ENCODE measurements at places on chromosomes 2 and 18.

DNA sequence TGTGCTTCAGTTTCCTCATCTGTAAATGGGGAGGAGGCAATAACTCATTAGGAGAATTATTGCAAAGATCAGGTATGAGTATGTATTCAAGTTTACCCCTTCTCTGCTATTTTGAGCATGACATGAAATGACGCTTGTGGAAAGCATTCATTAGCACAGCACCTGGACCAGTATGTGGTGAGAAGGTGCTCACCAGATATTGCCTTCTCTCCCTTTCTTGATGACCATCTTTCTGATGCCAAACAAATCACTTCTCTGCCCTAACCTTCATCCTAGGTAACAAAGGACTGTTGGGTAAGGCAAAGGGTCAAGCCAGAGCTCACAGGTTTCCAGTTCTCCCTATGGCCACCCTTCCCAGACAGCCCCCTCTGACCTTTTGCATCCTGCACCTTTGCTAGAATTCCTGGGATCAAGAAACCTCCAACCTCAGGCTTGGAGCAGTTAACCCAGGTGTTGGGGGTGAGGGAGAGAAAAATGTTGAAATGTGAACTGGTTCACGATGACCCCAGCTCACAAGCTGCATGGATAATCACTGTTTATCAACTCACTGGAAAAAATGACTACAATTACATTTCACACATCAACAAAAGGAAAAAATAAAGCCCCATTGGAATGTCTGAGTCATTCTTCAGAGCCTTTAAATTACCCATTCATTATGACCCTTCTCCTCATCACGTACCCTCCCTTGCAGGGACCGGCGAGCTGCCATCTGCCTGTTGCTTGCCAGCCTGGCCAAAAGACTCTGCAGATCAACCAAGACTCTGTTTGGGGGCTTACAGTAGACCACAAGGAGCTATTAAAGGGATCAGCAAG is 41.6 kb downstream of the LBH start:
- no peak for DNase-seq

GRCh38 chr2:9439536-9439935 is 16.1 kb downstream of the CPSF3 start:
- no peak for DNase-seq

DNA sequence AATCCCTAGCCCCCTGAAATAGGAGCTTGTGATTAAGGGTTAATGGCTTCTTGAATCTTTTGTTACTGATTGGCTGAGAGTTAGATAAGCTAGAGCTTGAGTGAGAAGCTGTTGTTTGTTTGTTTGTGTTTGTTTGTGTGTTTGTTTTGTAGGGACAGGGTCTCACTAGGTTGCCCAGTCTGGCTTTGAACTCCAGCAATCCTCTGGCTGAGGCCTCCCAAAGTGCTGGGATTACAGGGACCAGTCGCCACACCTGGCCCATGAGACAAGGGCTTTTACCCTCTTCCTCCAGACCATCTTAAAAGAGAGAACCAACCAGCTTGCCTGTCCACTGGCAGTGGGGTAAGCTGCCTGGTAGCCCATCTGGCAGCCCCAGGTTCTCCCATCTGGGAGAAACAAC is 58.1 kb downstream of the SH2D6 start:
- DNase-seq, result no peak

DNA sequence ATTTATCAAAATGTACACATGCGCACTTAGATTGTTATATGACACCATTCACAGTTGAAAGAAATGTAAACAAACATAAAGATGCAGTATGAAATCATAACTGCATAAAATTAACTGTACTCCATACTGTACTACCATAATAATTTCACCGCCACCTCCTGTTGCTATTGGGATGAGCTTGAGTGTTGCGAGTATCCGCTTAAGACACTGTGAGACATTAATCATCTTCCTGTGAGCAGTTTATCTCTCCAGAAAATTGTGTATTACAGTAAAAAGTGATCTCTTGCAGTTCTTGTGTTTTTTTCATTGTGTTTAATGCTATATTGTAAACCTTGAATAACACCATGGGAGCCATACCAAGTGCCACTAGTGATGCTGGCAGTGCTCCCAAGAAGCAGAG is 46.1 kb downstream of the OLA1 start:
- DNase-seq, result no peak

DNA sequence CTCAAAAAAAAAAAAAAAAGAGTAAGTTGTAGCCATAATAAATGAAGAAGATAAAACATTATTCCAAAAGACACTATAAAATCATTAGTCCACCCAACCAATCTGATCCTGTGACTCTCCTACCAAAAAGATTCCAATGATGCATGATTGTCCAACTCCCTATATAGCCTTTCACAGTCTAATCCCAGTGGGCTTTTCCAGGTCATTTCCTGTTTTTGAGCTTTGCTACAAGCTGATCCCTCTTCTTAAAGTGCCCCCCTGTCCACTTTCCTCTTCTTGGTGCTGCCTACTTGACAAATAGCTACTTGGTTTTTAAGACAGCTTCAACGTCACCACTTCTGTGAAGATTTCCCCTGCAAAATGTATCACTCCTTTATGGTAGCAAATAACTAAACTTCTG is 88.4 kb downstream of the SEMA4F start:
- DNase-seq, result no peak

DNA sequence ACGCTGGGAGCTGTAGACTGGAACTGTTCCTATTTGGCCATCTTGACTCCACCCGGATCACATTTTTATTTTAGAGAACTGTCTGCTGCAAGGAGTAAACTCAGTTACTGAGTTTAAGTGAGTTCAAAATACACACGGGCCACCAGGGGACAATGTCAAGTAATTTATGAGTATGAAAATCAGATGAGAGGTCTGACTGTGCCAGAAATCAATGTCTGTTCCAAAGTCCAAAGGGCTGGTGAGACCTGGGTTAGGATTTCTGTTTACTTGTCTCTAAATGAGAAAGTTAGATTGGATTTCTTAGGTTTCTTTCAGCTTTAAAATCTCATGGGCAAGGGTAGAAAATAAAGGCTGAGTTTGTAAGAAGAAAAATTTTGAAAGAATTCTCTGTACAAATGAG is 465.8 kb upstream of the MEIS1 start:
- no peak for DNase-seq

DNA sequence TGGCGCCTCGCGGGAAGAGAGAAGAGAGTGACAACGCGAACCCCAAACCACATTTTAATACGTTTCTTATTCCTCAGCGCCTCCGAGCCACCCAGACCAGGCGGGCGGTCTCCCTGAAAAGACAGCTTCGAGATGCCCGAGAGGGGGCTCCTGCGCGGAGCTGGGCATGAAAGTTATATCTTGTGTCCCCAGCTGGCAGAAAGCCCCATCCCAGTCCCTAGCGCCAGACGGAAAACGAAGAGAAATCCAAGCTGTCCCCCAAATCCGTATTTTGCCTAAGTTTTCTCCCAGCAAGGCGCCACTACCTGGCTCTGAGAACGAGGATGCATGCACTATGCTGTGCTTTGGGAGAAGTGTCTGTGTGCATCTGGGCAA is 797 bp downstream of the NXPH2 start:
- no peak for DNase-seq

DNA sequence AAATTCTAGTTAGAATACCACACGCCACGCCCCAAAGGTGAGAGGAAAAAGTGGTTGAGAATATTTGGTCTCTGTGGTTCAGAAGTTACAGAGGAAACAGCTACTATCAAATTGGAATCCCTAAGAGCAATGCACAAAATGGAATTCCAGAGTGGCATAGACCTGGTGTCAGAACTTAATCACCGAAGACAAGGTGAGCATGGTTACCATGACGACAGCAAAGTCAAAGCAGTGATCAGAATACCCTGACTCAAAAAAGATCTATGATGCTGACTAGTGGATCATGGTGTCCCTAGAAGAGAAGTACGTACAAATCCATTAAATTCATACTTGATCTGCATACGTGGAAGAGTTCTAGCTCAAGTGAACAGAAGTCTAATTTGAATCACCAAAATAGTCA is 14.5 kb downstream of the LRRTM4 start:
- no peak for DNase-seq

DNA sequence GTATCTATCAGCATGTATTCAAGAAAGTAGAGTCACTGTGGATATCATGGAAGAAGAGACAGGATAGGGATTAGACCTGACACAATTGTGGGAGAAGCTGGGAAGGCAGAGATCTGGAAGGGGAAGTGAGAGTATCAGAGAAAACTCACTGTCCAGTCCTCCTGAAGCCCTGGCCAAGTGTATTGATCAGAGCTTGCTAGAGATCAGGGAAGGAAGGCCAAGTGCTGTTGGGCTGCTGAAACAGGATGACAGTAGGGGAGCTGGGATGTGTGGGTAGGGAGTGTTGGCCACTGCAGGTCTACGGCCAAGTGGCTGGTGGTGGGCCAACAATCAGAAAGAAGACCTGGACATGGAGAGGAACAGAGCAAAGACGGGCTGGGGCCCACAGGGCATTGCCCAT is 26.3 kb upstream of the TTR start:
- no peak for DNase-seq

DNA sequence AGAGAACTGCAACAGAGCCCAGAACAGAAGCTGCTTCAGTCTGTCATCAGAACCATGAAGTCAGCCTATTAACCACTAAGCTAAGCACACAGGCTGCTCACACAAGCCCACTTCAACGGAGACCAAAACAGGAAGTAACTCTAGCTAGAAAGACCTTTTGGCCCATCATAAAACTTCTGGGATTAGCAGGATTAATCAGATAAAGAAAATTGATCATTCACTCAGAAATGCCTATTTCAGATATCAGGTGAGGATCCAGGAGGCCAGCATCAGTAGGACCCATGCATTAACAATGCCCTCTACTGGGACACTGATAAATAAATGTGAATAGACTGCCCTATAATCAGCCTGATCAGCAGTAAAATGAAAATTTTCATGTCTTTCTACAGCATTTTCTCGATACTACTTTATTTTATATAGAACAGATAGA is 101.4 kb downstream of the WDPCP start:
- no peak for DNase-seq

DNA sequence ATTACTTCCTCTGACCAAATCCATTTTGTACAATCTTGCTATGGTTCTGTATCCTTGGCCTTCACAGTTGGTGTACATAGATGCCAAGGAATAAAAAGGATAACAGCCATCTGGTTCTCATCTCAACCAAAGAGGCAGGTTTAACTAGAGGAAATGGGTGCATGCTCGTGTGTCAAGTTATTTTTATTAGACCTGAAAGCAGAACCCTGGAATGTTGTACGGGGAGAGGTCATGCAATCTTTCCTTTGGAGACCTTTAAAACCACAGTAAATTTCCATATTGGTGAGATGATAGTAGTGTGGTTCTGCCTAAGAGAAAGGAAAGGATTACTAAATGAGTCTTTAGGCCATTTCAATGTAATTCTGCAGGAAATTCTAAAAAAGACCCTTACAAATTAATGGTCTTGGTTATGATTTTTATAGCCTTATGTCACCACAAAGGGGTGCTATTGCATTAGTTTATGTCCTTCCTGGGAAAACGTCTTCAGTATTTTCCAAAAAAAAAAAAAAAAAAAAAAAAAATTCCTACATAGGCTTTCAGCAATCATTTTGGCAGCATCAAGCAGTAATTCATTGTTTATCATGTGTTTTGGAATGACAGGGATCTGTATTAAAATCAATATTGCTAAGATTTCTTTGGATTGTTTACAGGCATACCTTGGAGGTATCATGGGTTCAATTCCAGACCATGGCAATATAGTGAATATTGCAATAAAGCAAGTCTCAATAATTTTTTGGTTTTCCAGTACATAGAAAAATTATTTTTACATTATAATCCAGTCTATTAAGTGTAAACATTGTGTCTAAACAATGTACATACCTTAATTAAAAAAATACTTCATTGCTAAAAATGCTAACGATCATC is 270.8 kb downstream of the NYAP2 start:
- no peak for DNase-seq

DNA sequence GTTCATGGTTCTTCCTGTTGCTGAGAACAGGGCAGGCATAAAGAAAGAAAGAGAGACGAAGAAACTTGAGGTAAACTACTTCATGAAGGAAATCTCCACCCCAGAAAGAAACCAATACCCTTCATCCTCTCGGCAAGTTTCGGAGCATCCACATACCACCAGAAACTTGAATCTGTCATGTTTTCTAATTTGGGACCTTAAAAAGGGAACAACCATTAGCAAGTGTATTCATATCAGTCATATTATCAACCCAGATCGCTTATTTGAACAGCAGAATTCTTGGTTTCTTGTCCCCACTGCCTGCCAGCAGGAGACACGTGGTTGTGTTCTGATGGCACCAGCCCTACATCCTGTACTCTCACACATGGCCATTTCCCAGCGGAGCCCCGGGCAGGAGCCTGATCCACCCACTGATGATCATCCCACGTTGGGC is 53.2 kb upstream of the FZD7 start:
- DNase-seq, result no peak

DNA sequence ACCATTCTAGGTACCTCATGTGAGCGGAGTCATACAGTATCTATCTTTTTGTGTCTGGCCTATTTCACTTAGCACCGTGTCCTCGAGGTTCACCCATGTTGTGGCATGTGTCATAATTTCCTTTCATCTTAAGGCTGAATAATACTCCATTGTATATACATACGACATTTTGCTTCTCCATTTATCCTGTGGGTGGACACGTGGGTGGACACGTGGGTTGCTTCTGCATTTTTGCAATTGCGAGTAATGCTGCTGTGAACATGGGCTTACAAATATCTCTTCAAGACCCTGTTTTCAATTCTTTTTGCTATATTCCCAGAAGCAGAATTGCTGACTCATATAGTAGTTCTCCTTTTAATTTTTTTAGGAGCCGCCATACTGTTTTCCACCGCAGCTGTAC is 243.6 kb upstream of the EPAS1 start:
- DNase-seq, result no peak

- DNase-seq, result no peak
Observed at GRCh38 chr2:217394510-217395351, 534.9 kb upstream of the TNP1 start.

DNA sequence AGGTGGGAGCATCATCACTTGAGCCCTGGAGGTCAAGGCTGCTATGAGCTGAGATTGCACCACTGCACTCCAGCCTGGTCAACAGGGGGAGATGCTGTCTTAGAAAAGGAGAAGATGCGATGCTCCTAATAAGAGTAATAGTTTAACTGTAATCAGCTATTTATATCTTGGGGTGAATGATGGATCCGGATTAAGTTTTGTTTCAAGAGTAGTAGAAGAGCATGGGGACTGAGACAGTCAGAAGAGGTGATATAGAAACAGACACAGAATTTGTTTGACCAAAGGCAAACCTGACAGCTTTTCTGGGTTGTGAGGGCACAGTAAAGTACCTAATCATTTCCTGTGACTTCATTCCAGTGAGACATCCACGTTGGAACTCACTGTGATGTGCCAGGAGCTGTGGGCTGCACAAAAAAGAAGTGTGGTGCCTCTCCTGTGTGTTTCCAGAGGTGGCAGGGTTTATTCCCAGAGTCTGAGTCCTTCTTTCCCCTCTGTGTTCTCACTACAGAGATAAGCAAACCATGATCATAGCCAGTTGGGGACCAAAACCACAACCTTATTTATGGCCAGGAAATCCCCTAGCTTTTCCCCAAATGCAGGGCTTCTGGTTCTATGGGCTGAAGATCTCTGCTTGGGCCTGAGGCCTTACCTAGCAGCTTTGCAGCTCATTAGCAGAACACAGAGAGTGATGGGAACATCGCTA is 113.7 kb downstream of the XRCC5 start:
- peak; percentile 15 for DNase-seq

GRCh38 chr2:9107168-9108025 is 99.2 kb upstream of the ASAP2 start:
- no peak for DNase-seq

- no peak for DNase-seq
Observed at GRCh38 chr2:60058781-60059180, 494.7 kb downstream of the BCL11A start.
